H1 (cell line): ENCODE measurements at places on chromosomes 4 and X. TPM values are rescaled to one million over a fixed set of nuclear protein-coding genes. Genes with fewer than 3 reads are reported as not detected.

NHSL2 gene
- 6.8 and 7.2 TPM in 2 replicates for total RNA-seq

FTSJ1 gene
- 55.4 and 62.4 TPM in 2 replicates for total RNA-seq

MYOZ2 gene
- not detected in 2 replicates for total RNA-seq

VEGFD gene
- 0.19 TPM in 1 of 2 replicates, not detected in the other for total RNA-seq

TMEM154 gene
- total RNA-seq = 1.2 and 1.5 TPM in 2 replicates

MAGED1 gene
- 91.1 TPM in 2 replicates for total RNA-seq

MAOA gene
- total RNA-seq = 6.1 and 8.2 TPM in 2 replicates

HMGN5 gene
- 20.4 and 23.9 TPM in 2 replicates for total RNA-seq

GNRHR gene
- not detected in 2 replicates for total RNA-seq

GRCh38 chr4:102761296-102761701, 531 bp upstream of the MANBA start:
- DNase-seq = peak; percentile 72

GRCh38 chr4:57403591-57403990, 293.4 kb upstream of the IGFBP7 start:
- DNase-seq = no peak

DNA sequence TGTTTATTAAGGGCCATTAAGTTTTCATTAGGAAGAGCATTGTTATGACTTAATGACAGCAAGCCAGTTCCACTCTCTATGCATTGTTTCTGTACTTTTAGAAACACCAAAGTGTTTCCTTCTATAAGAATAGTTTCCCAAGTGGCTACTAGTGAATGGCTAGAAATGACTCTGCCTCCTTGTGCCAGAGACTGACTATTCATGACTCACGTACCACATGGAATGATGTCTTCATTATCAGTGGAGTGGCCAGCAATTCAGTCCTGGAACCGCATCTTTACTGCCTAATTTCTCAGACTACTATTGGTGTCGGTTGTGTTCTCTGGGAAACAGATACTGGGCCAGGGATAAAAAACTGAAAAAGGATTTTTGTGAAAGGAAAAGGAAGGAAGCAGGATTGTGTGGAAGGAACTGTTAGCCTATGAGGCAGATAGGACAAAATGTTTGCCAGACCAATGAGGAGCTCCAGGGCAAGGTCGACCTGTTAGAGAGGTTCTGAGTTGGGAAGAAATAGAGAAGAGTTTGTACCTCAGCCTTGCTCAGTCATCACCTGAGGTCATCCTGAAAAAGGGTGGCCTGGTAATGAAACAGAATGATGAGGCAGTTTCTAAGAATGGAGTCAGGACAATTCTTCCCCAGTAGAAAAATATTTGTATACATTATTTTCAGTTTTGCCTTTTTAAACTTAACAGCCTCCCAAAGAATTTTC, 218.6 kb downstream of the SPCS3 start:
- DNase-seq = no peak

DNA sequence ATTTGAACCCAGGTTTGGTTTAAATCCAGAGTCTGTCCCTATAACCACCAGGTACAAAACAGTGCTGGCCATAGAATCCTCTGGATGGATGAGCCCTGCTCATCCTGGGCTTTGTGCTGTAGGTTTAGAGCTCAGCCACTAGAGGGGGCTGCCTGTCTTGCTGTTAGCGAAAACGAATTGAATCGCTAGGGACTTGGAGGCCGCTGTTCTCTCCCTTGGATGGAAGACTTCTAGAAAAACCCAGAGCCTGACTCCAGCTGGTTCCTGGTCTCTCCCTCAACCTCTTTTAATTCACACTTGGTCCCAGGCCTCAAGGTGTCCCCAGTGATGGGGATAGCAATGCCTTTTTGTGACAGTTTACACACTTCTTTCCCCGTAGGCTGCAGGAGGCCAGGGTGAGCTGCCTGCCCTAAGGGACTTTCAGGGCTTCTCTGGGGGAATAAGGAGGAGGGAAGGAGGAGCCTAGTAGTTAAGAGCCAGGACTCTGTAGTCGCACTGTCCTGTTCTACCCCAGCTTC, 8.7 kb downstream of the RIPPLY1 start:
- DNase-seq = peak; percentile 57

DNA sequence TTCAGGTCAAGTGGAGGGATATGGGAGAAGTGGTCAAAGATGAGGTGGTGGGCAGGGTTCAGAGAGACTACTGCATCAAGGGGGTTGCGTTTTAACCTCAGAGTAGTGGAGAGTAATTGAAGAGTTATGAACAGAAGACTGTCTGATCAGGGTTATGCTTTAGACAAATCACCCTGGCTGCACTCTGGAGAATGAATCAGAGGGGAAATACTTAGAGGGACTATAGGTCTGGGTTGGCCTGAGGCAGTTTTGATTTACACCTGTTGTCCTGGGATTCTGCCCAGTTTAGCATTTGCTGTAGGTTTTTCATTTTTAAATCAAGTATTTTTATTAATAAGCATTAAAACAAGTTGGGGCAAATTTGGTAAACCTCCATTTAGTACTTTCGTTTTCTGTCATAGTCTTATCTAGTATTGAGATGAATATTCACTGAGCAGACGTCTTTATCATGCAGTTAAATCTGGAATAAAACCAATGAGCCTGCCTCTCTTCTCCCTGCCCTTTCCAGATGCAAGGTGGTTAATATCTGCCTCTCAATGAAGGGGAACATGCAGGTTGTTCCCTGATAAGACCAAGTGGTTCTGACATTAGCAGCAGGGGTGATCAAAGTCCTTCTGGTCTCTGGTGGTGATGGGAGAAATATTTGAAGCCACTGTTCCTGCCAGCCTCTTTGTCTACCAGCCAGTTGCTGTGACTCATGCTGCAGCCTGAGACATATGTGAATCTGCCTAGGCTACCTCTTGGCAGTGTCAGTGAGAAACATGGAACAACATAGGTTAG, 116.0 kb upstream of the RPS6KA3 start:
- DNase-seq = no peak

GRCh38 chr4:46836584-46836983, 72.5 kb downstream of the COX7B2 start:
- no peak for DNase-seq

DNA sequence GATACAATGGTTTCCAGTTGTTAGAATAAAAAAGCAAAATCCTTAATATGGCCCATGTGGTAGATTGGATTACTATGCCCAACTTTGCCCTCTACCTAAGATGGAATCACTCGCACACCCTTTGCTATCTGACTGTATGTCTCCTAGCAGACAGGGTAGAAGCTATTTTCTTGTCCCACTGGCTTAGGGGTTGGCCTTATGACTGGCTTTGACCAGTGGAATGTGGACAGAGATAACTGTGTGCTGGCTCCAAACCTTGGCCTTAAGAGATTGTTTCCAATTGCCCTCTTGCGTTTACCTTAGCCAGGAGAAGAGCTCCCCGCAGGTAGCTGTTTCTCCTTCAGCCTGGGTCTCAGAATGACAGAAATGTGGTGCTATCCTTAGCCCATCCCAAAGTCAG, 355.9 kb downstream of the BCOR start:
- DNase-seq = no peak

GRCh38 chrX:8141896-8142295, 29.2 kb downstream of the VCX2 start:
- DNase-seq = no peak

DNA sequence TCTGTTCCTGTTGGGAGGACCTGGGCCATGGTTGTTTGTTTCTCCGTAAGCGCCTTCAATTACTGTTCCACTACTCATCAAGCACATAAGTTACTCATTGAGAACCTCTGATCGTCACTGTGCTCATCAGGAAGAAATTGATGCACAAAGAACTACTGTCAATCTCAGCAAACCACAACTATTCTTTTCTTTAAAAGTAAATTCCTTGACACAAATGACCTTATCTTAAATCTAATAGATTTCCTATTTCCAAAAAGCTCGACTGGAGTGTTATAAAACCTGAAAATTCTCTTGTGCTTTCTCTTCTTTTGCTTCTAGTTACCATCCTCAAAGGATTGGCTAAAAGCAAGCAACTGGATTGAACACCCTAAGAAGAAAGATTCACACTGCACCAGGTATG, at the start of gene MUC7:
TSS of gene MUC7 (plus strand) at position 301 of the 400 bp plus-strand sequence. CDS start 1,825 bp downstream, outside the sequence.
- no peak for DNase-seq

GRCh38 chrX:22134681-22135080, 102.6 kb downstream of the PHEX start:
- no peak for DNase-seq

DNA sequence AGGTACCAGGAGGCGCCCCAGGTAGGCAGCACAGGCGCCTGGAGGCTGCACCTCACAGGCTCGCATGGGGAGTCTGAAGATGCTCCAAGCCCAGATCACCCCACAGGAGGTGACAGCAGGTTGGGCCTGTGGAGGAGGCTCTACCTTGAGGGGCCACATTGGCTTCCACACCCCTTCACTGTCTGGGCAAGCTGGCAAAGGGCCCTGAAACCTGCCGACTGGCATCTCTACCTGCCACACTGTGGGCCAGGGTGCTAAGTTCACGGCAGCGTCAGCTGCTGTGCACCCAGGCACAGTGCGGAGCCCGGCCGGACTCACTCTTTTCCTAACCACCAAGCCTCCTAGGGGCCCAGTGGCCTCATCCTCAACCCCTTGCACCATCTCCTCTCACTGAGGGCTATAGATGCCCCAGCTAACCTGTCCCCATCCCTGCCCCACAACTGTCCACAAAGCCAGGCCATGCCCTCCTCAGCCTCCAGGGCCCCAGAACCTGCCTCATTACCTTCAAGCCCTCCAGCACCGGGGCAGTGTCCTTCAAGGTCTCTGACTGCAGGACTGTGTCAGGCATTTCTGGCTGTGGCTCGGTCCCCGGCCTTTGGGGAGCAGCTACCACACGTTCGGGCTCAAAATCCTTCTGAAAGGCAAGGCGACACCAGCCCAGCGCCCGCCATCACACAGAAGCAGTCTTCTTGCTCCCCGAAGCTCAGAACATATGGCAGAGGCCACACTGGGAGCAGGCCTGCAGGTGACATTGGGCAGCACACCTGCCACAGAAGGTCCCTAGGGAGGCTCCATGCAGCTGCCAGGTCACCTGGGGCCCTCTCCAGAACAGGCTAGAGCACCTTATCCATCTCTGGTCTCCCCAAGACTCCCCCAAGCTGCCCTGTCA, 28.8 kb downstream of the FGFR3 start:
- DNase-seq = no peak

DNA sequence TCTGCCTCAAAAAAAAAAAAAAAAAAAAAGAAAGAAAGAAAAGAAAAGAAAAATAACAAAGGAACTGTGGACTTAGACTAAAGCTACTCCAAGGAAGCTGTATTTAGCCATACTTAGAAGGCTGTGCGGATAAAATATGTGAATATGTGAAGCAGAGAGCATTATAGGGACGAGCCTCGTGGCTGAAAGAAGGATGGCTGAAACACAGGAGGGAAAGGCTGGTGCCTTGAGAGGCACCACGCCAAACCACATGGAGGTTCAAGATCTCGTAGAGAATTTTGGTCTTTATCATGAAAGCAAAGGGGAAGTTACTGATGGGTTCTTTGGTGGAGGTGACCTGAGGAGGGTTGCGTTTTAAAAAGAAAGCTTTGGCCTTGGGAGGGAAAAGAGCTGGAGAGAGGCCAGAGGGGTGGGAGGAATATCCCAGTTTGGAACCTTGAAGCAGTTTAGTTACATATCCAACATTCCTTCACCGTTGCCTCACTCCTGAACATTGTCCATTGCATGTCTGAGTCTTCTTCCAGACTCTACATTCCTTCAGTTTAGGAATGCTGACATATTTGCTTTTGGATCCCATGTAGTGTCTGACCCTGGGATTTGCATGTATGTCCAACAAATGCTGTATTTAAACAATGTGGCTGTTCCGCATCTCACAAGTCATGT, 82.5 kb downstream of the CPE start:
- no peak for DNase-seq

GRCh38 chrX:120677004-120677652, 47.3 kb upstream of the C1GALT1C1 start:
- DNase-seq = no peak

GRCh38 chr4:108395786-108396185, 224.6 kb upstream of the RPL34 start:
- no peak for DNase-seq

DNA sequence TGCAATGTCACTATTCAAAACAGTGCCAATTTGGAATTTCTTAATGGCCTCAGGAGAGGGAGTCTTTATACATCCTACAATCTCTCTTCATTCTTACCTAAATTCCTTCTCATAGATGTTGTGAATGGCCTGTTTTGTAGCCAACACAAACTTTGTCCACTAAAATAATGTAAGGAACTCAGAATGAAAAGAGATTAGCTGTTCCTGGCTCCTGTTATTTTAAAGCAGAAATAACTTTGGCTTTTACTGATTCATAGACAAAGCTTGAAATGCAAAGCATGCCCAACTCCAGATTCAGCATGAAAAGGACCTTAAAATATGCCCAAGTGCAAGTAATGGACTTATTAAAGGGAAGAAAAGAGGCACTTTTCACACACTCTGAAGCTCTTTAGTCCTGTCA, 146.0 kb upstream of the GPC4 start:
- DNase-seq = no peak

- DNase-seq = no peak
Observed at GRCh38 chr4:726838-727237, 21.2 kb downstream of the PCGF3 start.

- no peak for DNase-seq
Observed at GRCh38 chr4:108337923-108338322, 169.2 kb upstream of the LEF1 start.
